Left ventricle myocardium inferior (tissue), 1 donor: ENCODE measurements at places on chromosomes 7 and 10. TPM values are rescaled to one million over a fixed set of nuclear protein-coding genes. Genes with fewer than 3 reads are reported as not detected.

The MRPL32 gene
- total RNA-seq: 65.5 TPM

DNA sequence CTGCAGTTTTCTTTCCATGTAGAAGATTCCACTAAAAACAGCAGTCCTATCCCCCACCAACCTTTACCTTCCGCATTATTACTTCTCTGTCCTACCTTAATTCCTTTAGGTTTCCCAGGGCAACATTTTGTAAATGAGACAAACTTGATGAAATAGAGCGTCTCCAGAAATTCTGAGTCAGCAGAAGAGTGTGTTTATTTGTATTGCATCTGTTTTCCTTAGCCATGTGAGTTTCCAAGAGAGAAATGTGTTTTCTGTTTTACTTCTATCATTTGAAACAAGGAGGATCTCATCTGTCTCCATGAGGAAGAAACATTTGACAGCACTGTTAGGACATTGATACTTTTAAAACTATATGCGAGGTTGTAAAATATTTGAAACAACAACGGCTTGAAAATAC is 244.2 kb upstream of the PLXDC2 start:
- H3K27ac ChIP-seq: no peak overlapping the region
- H3K4me1 ChIP-seq: no peaks in the 10 kb centered on the region
- H3K36me3 ChIP-seq: no peaks in the 10 kb centered on the region
- no peaks in the 10 kb centered on the region for H3K27me3 ChIP-seq
- no peak overlapping the region for H3K4me3 ChIP-seq

DNA sequence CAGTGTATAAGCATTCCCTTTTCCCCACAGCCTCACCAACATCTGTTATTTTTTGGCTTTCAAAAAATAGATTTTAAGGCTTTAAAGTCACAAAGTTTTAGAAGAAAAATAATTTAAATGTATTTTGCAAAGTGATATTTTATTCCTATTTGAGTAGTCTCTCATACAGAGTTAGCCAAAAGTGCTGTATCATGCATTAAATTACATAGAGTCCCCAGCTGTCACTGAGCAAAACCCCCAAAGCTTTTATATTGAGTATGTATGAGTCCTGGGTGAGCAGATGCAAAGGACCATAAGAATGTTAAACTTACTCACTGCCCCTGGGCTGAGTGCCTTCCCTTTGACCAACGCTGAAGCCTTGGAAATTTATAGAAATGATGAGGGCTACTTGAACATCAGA is 70.4 kb upstream of the PTN start:
- H3K27ac ChIP-seq: no peak overlapping the region
- H3K36me3 ChIP-seq: no peaks in the 10 kb centered on the region
- no peak for DNase-seq
- no peak overlapping the region for H3K4me3 ChIP-seq

GRCh38 chr10:99906470-99906869 is 103.3 kb downstream of the DNMBP start:
- H3K27me3 ChIP-seq: no peaks in the 10 kb centered on the region
- peaks cover 44% of the 10 kb centered on the region for H3K36me3 ChIP-seq
- H3K4me1 ChIP-seq: peaks cover 4% of the 10 kb centered on the region
- no peak for DNase-seq

- H3K4me1 ChIP-seq: no peaks in the 10 kb centered on the region
- H3K36me3 ChIP-seq: peaks cover 87% of the 10 kb centered on the region
- DNase-seq: no peak
- H3K27me3 ChIP-seq: no peaks in the 10 kb centered on the region
- no peak overlapping the region for H3K4me3 ChIP-seq
Observed at GRCh38 chr10:130171196-130171595, 35.0 kb downstream of the GLRX3 start.

DNA sequence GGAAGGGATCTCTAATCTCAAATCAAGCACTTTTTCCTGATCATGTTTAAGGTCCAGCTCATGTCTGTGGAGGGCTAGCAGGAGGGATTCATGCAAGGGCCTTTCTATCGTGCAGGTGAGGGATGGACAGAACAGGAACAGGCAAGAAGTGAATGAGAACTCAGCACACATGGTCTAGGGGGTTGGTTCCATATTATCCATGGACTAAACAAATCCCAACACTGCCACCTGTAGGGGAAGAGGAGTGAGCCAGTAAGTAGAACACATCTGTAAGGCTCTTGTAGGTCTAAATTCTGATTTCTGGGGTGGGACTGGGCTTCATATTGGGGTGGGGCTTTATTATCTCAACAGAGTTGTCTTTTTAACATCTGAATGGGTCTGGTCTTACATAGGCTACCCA is 138.0 kb upstream of the TARP start:
- H3K27ac ChIP-seq: no peak overlapping the region
- no peaks in the 10 kb centered on the region for H3K4me1 ChIP-seq
- H3K27me3 ChIP-seq: no peaks in the 10 kb centered on the region
- no peak overlapping the region for H3K4me3 ChIP-seq
- no peaks in the 10 kb centered on the region for H3K36me3 ChIP-seq
- DNase-seq: no peak

- H3K4me1 ChIP-seq: peaks cover 5% of the 10 kb centered on the region
- no peaks in the 10 kb centered on the region for H3K36me3 ChIP-seq
- H3K27me3 ChIP-seq: no peaks in the 10 kb centered on the region
Observed at GRCh38 chr10:14820010-14820774, 17.6 kb downstream of the CDNF start.

DNA sequence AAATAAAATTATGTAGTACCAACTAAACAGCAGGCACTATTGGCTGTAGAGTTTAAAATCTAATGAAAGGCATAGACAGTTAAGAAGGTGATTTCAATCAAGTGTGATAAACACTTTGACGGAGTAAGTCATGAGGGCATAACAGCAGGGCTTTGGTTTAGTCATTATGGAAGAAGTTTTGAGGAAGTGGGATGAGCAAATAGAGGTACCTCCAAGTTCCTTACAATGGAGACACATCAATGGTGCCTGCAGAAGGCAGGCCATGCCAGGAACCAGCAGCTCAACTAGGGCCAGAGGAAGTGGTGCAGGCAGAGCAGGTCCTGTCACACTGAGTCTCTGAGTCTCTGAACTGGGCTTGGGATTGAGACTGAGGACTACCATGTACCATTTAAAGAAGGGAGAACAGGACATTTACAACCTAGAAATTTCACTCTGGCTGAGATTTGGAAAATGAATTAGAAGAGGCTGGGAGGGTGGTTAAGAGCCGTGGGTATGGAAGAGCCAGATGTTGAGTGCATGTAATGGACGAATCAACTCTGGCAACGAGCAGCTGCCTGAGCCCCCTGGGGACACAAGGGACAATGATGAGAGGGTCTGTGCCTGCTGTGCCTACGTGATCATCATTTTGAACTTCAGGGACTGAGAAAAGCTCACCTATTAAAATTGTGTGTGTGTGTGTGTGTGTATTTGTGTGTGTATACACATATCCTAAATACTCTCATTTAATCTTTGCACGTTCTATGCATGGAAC is 208.7 kb upstream of the POM121L12 start:
- no peaks in the 10 kb centered on the region for H3K4me1 ChIP-seq
- no peak overlapping the region for H3K27ac ChIP-seq
- no peak for DNase-seq
- H3K4me3 ChIP-seq: no peak overlapping the region
- H3K27me3 ChIP-seq: no peaks in the 10 kb centered on the region
- no peaks in the 10 kb centered on the region for H3K36me3 ChIP-seq
